ENCODE measurements at places on chromosomes 12 and 14. TPM values are rescaled to one million over a fixed set of nuclear protein-coding genes. Genes with fewer than 3 reads are reported as not detected.

Gene NR1H4
- 0.37 TPM for total RNA-seq

Gene LRRIQ1
- 0.14 TPM for total RNA-seq

Gene OR4K14
- not detected for total RNA-seq

Gene REC8
- total RNA-seq: 0.85 TPM

Gene FSCB
- not detected for total RNA-seq

Gene KLHDC1
- total RNA-seq: 4.0 TPM

Gene ISM2
- total RNA-seq: 0.14 TPM

Gene PMCH
- not detected for total RNA-seq

Gene WNT1
- total RNA-seq: not detected

Gene CMKLR1
- 0.14 TPM for total RNA-seq

Gene BCL7A
- 2.4 TPM for total RNA-seq
